NCI-H1105 treated with DMSO at 0.1 percent for 48 hours (cell line): ENCODE measurements at places on chromosomes 2 and 18.

DNA sequence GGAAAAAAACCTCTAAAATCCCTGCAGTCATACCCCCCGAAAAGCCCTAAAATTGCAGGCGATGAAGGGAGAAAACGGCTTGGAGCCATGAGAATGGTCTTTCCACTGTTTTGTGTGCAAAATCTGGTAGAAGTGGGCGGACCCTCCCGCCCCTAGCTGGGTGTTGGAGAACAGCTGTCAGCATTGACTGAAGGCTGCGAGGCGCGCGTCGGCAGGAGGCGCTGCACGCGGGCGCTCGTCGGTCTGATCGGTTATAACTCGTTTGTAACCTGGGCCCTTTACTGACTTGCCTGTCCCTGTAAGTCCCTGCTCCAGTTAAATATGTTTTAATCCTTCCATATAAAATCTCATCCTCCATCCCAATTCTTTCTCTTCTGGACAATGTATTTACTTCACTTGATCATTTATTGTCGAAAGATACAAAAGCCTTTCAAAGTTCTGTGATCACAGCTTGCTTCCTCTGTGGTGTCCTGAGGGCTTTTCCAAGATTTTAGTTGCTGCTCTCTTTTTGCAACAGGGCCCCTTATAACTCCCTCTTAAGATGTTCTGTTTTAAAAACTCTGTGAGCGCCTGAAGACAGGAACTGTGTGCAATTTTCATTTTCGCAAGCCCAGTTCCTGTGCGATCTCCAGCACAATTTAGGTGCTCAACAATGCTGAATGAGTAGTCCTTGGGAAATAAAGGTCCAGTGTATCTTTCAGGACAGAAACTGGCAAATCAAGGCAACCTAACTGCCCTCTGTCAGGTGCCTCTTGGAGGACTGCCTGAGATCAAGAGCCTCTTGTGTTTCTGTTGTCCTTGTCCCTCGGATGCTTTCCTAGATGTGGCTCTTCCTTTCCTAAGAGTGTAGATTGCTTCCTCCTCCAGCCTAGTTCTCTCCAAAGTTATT, 918 bp upstream of the HNRNPLL start:
- peak; percentile 67 for DNase-seq

- DNase-seq, result no peak
Measured at GRCh38 chr2:237752761-237753165, 45.8 kb upstream of the RBM44 start.

GRCh38 chr2:159946326-159946999, 116.0 kb downstream of the PLA2R1 start:
- DNase-seq, result peak; percentile 75

GRCh38 chr2:16729335-16729734, 63.7 kb upstream of the CYRIA start:
- DNase-seq, result no peak

DNA sequence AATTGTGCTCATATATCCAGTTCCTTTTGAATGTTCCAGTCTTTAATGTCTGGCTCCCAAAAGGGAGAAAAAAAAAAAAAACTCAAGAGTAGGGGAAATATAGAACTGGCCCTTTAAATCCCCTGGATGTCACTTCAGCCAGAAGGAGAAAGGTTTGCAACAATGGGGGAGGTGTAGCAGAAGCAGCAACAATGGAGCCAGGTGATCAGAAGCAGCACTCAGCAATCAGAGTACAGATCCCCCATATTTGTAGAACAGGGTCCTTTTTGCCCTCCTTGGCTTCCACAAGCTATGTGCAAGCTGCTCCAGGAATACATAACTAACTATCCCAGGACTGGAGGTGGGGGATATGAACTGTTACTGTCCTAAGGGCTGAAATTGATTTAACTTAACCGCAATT, 25.8 kb upstream of the ZNF397 start:
- DNase-seq, result peak; percentile 20

DNA sequence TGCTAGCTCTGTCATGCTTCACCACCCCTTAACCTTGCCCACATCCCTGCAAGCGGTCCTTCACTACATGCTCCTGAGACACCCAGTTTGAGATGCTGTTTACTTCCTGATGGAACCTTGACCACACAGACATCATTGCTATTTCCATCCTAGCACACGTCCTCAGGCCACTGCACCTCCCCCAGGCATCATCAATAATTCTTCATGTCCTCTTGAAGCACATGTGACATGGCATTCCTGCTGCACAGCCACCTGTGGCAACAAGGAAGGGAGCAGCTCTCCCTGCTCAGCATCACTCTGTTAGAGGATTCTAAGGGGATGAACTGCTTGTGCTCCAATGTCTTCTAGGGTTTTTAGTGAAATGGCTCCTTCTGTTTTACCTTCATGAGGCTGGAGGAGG, 26.1 kb upstream of the ST3GAL5 start:
- no peak for DNase-seq

GRCh38 chr2:107412209-107412904, 414.3 kb upstream of the RGPD4 start:
- DNase-seq, result no peak

DNA sequence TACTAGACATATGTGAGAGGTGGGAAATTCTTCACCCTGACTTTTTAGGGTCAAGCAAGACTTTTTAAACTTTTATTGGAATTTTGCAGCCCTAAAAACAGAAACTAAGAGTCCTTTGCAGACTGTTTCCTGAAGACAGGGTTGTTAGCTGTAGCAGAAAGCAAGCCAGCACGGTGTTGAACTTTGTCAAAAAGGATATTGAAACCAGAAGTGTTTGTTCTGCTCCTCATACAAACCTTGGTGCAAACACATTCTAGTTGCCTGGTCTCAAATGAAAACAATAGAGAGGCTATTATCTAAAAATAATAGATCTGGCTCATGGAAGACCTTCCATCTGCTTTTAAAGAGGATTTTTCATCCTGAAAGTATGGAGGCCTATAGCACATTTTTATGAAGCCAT, 65.8 kb upstream of the IGFBP5 start:
- DNase-seq, result no peak
